ENCODE measurements at places on chromosomes 4 and X. TPM values are rescaled to one million over a fixed set of nuclear protein-coding genes. Genes with fewer than 3 reads are reported as not detected.

DNA sequence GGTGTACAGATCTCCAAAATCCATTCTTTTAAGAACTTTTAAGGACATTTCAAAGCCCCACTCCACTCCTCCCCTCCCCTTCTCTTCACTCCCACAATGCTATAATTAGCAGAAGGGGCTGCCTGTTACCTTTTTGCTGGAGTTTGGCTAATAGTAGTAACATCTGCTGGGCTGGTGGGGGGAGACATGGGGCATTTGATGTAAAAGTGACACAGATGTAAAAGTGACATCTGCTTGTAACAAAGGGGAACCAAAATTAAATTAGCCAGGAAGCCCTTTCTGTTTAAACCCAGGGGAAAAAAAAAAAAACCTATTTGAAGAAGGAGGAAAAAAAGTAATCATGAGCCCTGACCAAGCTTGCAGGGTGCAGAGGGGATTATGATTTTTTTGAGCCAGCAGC is 5.4 kb upstream of the PHOX2B start:
- no peak for DNase-seq
- H3K27ac ChIP-seq = no peak overlapping the region
- no peaks in the 10 kb centered on the region for H3K4me1 ChIP-seq
- peaks cover 91% of the 10 kb centered on the region for H3K27me3 ChIP-seq
- no peaks in the 10 kb centered on the region for H3K36me3 ChIP-seq

GRCh38 chr4:8291036-8291682 is 21.6 kb downstream of the HTRA3 start:
- H3K36me3 ChIP-seq = no peaks in the 10 kb centered on the region
- H3K4me1 ChIP-seq = no peaks in the 10 kb centered on the region
- no peaks in the 10 kb centered on the region for H3K27me3 ChIP-seq
- DNase-seq = peak; percentile 47
- no peak overlapping the region for H3K4me3 ChIP-seq
- H3K27ac ChIP-seq = no peak overlapping the region

DNA sequence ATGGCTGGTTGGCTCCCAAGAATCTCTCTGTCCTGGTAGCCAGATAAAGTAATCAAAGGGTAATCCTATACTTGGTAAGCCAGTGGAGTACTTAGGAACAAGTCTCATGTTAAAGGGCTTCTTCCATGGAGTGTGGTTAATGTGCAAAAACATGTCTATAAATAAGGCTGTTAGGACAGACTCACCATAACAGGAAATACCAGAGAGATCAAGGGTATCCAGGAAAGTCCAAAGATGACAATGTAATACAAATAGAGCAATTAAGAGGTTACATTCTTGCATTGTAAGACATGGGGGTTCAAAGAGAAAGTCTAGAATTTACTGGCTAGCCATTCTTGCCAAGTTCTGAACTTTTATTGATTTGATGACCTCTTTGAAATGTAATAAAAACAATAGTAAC is 61.9 kb upstream of the ZCCHC13 start:
- no peak overlapping the region for H3K27ac ChIP-seq
- no peak overlapping the region for H3K4me3 ChIP-seq
- H3K36me3 ChIP-seq = no peaks in the 10 kb centered on the region
- H3K27me3 ChIP-seq = no peaks in the 10 kb centered on the region

DNA sequence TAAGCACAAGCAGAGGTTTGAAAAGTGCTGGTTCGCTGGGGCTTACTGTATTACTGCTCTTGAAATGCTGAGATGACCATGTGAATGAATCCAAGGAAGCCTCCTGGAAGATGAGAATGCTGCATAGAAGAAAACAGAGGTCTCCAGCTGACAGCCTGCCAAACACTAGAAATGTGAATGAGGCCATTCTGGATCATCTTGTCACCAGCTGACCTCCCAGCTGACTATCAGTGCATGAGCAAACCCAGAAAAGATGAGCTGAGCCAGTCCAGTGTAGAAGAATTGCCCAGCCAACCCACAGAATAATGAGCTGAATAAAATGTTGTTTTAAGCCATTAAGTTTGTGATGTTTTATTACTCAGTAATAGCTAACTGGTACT is 49.1 kb upstream of the DYNLT3 start:
- H3K36me3 ChIP-seq = no peaks in the 10 kb centered on the region
- no peak overlapping the region for H3K4me3 ChIP-seq
- H3K4me1 ChIP-seq = no peaks in the 10 kb centered on the region
- H3K27ac ChIP-seq = no peak overlapping the region

DNA sequence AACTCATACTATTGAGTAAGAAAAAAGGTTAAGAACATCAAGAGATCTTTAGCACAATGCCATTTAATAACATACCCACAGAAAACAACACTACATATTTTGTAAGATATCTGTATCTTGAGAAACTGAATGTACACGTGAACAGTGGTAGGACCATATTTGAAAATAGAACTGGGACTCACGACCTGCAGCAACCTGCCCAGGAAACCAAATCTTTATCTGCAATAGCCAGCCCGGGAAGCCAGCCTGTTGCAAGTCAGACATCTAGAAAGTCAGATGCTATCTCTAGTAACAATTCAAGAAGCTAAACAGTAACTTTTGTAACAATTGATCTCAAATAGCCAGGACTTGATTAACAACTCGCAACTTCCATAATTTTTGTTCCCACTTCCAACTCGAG is 52.6 kb upstream of the SOD3 start:
- H3K27ac ChIP-seq = peak overlapping the region; percentile 47
- no peaks in the 10 kb centered on the region for H3K36me3 ChIP-seq
- peaks cover 17% of the 10 kb centered on the region for H3K4me1 ChIP-seq
- H3K27me3 ChIP-seq = no peaks in the 10 kb centered on the region
- H3K4me3 ChIP-seq = no peak overlapping the region

- H3K4me3 ChIP-seq = no peak overlapping the region
- no peak overlapping the region for H3K27ac ChIP-seq
- H3K36me3 ChIP-seq = no peaks in the 10 kb centered on the region
- DNase-seq = no peak
- no peaks in the 10 kb centered on the region for H3K4me1 ChIP-seq
Observed at GRCh38 chr4:180794333-180794732, 1448.9 kb upstream of the TENM3 start.

DNA sequence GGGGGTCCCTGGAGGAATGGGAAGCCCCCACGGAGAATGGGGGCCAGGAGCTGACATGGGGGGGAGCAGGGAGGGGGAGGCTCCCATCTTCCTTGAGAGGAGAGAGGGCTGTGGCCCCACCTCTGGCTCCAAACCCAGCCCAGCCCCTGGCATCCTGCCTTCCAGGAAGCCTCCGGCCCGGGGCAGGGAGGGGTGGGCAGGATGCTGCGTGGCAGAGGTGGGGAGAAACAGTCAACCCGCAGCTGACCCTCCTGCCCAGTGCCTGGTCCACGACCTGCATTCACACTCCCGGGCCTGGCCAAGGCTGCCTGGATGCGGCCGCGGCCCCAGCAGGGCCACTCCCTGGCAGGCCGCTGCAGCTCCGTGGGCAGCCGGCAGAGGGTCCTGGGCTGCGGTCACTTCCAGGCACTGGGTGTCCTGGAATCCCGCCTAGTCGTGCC is 39.0 kb downstream of the CPLX1 start:
- H3K27ac ChIP-seq = peak overlapping the region; percentile 57
- H3K27me3 ChIP-seq = peaks cover 59% of the 10 kb centered on the region
- peaks cover 52% of the 10 kb centered on the region for H3K4me1 ChIP-seq
- H3K36me3 ChIP-seq = no peaks in the 10 kb centered on the region
- DNase-seq = peak; percentile 65

DNA sequence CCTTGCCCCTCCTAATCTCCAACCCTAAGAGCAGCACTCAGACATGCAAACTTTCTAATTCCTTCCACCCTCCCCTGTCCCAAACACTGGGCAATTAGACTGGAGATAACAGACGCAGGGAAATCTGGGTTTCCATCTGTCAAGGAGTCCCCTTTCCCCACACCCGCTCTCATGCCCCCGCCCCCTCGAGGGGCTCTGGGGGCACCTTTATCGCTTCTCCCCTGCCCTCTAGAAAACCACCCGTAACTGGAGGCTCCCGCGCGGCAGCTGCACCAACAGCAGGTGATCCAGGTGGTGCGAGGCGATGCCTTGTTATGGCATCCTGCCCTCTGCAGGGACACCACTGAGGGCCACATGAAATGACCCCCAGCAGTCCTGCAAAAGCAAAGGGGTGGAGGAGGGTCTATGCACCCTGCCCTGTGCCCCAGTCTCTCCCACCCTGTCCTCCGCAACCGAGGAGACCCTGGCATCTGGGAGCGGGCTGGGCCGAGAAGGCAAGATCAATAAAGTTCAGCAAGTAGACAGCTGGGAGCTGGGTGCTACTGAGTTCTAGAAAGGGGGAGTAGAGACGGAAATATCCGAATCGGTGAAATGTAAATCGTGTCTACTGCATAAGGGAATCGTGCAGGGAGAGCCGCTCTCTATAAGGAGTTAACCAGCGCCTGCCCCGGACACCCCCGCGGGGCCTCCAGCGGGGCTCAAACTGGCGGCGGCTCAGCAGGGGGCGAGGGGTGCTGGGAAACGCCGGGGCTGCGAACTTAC is 1.6 kb downstream of the KCTD8 start:
- H3K27me3 ChIP-seq = peaks cover 69% of the 10 kb centered on the region
- H3K4me1 ChIP-seq = peaks cover 25% of the 10 kb centered on the region
- DNase-seq = no peak
- no peaks in the 10 kb centered on the region for H3K36me3 ChIP-seq
- peak overlapping the region; percentile 63 for H3K4me3 ChIP-seq

- DNase-seq = no peak
- no peaks in the 10 kb centered on the region for H3K4me1 ChIP-seq
- no peaks in the 10 kb centered on the region for H3K36me3 ChIP-seq
- H3K27me3 ChIP-seq = no peaks in the 10 kb centered on the region
Observed at GRCh38 chr4:14152834-14153519, 525.5 kb upstream of the BOD1L1 start.

DNA sequence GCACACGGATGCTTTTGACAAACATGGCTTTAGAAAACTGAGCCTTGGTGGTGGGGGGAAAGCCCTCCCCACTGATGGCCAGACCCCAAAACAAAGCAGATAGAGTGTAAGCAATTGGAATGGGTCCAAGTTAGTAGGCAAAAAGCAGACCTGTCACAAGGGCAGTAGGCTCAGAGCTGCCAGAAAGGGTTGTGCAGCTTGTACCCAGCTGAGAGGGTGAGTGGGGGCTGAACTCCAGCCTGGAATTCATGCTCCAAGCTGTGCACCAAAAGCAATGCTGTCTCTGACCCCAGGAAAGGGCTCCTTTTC is 101.1 kb upstream of the TEX13D start:
- no peaks in the 10 kb centered on the region for H3K27me3 ChIP-seq
- no peak overlapping the region for H3K4me3 ChIP-seq
- no peaks in the 10 kb centered on the region for H3K36me3 ChIP-seq
- DNase-seq = no peak

DNA sequence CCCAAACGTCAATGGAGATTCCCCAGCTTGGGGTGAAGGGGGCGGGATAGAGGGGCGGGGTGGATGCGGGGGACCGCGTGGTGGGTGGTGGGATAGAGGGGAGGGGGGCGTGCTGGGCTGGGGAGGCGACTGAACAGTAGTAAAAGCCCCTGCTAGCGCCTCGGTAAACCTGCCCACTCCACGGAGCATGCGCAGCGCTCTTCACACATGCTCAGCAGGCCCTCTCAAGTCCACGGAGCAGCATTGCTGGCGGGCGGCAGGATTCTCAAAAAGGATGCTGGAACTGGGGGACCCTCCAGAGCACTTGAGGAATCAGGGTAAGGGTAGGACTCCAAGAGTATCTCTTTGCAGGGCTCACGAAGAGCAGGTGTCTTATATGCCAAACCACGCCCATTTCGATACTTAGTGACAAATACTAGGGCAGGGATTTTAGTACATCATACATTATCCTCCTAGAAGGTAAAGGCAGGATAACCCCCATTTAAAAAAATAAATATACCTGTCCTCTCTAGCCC is 378 bp upstream of the RPS6KA6 start:
- no peaks in the 10 kb centered on the region for H3K4me1 ChIP-seq
- H3K27me3 ChIP-seq = no peaks in the 10 kb centered on the region
- no peak overlapping the region for H3K27ac ChIP-seq
- DNase-seq = no peak
- no peaks in the 10 kb centered on the region for H3K36me3 ChIP-seq

DNA sequence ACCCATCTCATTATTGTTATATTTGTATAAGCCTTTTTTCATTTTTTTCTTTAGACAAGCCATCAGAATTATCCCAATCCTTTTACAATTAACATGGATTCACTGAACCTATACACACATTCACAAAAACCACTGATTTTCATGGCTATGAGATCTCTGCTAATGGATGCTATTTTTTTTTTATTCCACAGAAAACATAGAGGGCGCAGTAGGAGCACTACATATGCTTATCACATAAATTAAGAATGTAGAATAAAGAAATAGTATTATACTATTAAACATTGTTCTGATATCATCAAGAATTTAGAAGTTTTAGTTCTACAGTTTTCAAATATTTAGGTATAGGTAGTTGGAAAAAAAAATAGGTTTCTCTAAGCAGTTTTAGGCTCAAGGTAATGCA is 1477.4 kb downstream of the ARAP2 start:
- no peaks in the 10 kb centered on the region for H3K36me3 ChIP-seq
- no peak for DNase-seq
- H3K27ac ChIP-seq = no peak overlapping the region
- H3K27me3 ChIP-seq = no peaks in the 10 kb centered on the region

DNA sequence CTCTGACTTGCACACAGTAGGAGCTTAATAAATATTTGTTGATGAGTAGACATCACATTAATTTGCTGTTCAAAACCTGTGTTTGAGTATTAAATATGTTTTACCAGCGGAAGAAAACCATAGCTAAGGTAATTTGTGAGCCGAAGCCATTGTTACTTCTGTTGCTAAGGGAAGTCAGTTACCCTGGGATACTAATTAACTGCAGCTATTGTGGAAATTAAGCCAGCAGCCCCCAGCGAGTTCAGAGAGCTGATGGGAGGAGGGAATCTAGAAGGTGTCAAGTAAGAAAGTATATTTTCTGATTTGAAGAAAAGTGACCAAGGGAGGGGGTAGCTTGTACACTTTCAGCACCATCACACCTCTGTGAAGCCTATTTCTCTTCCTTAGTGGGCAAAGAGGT is 76.7 kb upstream of the IGSF1 start:
- H3K36me3 ChIP-seq = no peaks in the 10 kb centered on the region
- H3K4me3 ChIP-seq = no peak overlapping the region
- no peak overlapping the region for H3K27ac ChIP-seq
- no peak for DNase-seq
- no peaks in the 10 kb centered on the region for H3K27me3 ChIP-seq

- no peaks in the 10 kb centered on the region for H3K27me3 ChIP-seq
- no peak overlapping the region for H3K27ac ChIP-seq
- no peaks in the 10 kb centered on the region for H3K36me3 ChIP-seq
- DNase-seq = no peak
- no peak overlapping the region for H3K4me3 ChIP-seq
- no peaks in the 10 kb centered on the region for H3K4me1 ChIP-seq
Observed at GRCh38 chr4:122403861-122404260, 25.1 kb downstream of the ADAD1 start.

- no peak overlapping the region for H3K27ac ChIP-seq
- no peaks in the 10 kb centered on the region for H3K27me3 ChIP-seq
- no peak overlapping the region for H3K4me3 ChIP-seq
Observed at GRCh38 chr4:151781026-151781425, 20.2 kb upstream of the GATB start.

Gene NIPAL1
- total RNA-seq = 55.6 TPM

Gene HSD17B13
- total RNA-seq = 1.3 TPM

Gene UGT2B7
- total RNA-seq = 1.0 TPM

Gene PF4V1
- not detected for total RNA-seq

Gene FGF5
- not detected for total RNA-seq

Gene F11
- not detected for total RNA-seq

Gene TLR8
- total RNA-seq = 0.17 TPM

Gene UCP1
- not detected for total RNA-seq

Gene FGA
- not detected for total RNA-seq

Gene EGF
- total RNA-seq = 4.3 TPM

Gene GPR78
- total RNA-seq = not detected

Gene FAM47A
- total RNA-seq = not detected

Gene NDST3
- total RNA-seq = not detected

Gene DIAPH2
- 17.5 TPM for total RNA-seq

Gene TLR1
- total RNA-seq = 9.3 TPM

Measured in suprapubic skin (tissue), 4 donors.